CD8-positive, alpha-beta T cell (primary cell): ENCODE measurements at places on chromosomes 1 and 21.

DNA sequence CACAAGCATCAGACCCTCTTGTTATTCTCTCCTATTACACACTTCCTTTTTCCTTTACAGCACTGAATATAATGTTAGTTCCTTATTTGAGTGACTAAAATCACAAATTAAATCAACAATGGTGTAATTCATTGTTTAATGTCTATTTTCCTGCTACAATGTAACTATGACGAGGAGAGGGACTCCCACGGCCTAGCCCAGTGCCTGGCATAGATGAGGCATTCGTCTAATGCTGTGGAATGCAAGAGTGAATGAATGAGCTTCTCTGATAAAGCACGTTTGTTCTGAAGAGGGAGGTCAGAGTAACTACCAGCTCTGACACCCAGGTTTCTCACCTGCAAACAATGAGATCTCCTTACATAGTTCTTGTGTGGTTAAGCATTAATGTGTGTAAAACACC is 479.4 kb downstream of the OMA1 start:
- DNase-seq, result no peak

DNA sequence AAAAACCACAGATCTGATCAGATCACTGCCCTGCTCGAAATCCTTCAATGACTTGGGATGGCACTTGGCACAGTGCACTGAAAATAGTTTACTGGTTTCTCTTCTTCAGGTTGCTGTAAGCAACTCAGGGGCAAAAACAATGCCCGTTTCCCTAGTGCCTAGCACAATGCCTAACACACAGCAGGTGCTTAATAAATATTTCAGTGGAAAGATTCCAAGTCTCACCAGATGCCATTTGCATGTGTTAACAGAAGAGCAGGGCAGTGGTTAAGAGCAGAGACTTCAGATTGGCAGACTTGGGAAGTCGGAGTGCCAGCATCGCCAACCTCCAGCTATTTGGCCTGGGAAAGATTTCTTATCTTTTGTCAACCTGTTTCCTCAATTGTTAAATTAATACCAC is 10.9 kb upstream of the METTL25B start:
- no peak for DNase-seq

- DNase-seq, result peak; percentile 60
These were observed at the start of gene UBASH3A for GRCh38 chr21:42403611-42404231. Gene UBASH3A (plus strand): TSS chr21:42403902. CDS start chr21:42403946, 44 bp downstream.

DNA sequence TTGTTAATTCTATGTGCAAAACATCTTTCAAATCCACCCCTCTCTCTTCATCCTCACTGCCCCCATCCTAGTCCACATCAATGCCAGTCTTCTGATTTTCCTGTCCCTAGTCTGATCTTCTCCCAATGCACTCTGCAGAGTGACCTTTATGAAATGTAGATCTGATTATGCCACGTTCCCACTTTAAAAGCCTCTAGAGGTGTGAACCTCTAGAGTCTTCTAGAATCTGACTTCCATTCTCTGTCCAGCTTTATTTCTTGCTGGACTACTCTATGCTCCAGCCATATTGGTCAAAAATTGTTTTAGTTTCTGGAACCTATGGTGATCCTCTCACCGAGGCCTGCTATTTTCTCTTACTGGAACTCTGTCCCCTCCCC is 32.5 kb downstream of the ZNF648 start:
- DNase-seq, result no peak

- no peak for DNase-seq
These were observed 14.9 kb upstream of the TNNI1 start for GRCh38 chr1:201436393-201436792.

DNA sequence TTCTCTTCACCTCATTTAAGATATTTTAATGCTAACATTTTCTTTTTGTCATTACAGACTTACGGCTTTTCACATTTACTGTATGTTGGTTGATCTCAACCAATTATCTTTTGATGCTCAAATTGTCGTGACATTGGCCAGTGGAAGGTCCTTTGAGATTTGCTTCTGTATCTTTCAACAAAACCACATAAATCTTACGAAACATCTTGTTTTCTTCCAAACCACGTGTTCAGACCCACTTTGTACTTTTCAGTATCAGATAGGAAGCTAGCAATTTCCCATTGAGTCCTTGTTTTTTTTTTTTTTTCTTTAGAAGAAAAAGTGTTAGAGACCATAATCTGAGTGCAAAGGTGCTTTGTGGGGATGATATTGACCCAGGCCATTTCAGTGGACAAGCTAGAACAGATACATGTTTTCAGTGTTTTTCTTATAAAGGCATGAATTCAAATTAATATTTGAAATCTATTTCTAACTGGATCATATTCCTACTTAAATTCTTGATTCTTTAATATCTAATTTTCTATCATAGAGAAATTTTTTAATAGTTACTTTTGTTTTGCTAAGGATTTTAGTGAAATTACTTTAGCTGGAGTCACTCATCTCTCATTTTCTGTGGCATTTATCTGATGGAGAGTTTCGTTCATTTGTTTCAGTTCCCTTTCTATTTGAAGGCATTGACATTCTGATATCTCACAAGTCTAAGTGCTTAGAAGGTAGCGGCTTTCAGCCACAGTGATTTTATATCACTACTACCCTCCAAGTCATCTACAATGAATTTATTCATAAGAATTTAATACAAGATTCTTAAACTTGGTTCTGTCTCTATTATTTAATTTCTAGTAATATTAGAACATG is 26.7 kb downstream of the ATG4C start:
- no peak for DNase-seq

- no peak for DNase-seq
These were observed 60.5 kb downstream of the ERI3 start for GRCh38 chr1:44294588-44295007.
